ENCODE measurements at places on chromosomes 16 and 17.

GRCh38 chr17:77897741-77898301, 60.7 kb upstream of the TNRC6C start:
- no peak for DNase-seq

DNA sequence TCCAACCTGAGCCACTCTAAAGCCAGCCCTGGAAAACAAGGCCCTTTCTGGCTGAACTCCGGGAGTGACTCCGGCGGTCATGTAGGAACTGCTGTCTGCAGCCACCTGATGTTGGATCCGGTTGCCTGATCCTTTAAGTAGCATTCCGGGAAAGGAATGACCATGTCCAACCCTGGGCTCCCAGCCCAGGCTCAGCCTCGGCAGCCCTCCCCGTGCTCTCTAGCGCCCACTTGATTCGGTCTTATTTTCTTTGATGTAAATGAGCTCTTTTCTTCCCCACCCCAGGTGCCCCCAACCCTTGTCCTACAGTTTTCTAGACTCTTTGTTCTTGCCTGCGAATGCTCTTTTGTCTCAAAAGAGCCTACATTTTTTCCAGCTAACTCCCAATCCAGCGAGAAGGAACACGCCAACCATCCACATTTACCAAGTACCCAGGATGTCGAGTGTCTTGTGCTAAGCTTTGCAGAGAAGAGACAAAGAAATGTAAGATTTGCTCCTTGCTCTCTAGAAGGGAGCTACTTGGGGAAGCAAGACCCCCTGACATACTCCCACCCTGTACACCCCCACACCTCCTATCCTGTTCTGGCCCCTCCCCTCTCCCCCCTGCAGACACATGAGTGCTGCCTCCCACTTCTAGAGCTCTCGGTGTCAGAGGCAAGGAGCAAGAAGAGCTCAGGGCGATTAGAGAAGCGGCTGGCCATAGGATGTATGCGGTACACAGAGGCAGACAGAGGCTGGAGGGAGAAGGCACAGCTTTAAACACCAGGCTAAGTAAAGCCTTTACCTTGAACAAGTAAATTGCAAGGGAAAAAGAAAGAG, 53.8 kb downstream of the COG7 start:
- DNase-seq = no peak

GRCh38 chr16:2209258-2210008, 1.2 kb downstream of the BRICD5 start:
- no peak for DNase-seq

GRCh38 chr17:7184091-7184488, 4.9 kb upstream of the ASGR1 start:
- no peak for DNase-seq

- no peak for DNase-seq
Measured at GRCh38 chr17:38981636-38982035, 14.4 kb upstream of the FBXO47 start.

- no peak for DNase-seq
Measured at GRCh38 chr17:82686366-82687324, 11.9 kb downstream of the RAB40B start.

- no peak for DNase-seq
Measured at GRCh38 chr16:81748476-81749198, 30.5 kb upstream of the PLCG2 start.

- DNase-seq = no peak
Measured at GRCh38 chr16:51779240-51779639, 628.2 kb upstream of the SALL1 start.

DNA sequence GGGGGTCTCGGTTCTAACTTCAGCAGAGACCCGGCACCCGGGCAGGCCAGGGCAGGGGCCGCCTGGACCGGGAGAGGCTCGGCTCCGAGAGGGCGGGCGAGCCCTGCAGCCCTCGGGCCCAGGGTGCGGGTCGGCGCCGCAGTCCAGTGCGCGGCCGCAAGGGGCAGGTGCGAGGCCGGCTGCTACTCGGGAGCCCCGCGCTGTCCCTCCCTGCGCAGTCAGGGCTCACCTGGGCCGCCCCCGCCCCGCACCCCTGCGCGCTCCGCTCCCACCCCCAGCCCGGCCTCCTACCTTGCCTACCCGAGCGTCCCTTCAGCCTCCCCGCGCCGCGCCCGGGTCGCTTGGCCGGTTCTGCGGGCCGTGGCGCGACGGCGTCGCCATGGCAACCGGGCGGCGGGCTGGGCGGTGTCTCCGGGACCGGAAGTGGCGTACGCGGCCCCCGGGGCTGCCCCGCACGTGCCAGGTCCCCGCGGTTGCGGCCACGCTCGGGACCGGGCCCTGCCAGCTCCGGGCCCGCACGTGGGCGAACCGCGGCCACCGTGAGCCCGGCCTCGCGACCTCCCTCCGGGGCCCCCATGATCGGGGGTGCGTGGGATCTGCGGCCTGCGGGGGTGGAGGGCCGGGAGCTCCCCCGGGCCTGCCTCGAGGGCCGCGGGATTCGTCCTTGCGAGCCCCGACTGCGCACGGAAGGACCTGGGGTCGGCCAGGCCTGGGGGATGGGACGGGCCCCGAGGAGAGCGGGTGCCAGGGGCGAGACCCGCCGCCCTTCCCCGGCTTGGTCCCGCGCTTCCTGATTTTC, at the start of gene CYB561:
CYB561 (minus strand) TSS at position 353 of the 799 bp plus-strand sequence. CDS start 8,759 bp downstream, outside the sequence.
- DNase-seq = peak; percentile 75
